ENCODE measurements at places on chromosomes 12 and 14.

DNA sequence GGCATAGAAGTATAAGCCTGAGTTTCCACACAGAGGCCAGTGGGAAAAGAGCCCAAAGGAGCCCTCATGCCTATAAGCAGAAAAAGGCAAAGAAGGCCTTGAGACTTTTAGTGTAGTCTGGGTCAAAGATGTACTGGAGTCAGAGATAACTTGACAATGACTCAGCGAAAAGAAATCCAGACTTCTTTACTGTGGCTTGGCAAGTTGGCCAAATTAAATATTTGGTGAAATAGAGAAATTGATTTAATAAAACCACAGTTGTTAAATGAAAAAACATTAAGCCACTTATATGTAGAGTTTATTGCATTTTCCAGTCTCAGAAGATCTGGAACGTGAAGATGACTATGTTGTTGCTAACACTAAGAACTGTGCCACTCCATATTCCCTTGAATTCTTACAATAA, 105.1 kb downstream of the TMTC3 start:
- H3K36me3 ChIP-seq, result no peaks in the 10 kb centered on the region
- no peak for DNase-seq
- H3K4me3 ChIP-seq, result no peak overlapping the region
- H3K27ac ChIP-seq, result no peak overlapping the region
- H3K27me3 ChIP-seq, result no peaks in the 10 kb centered on the region

- DNase-seq, result no peak
- H3K27me3 ChIP-seq, result no peaks in the 10 kb centered on the region
- H3K36me3 ChIP-seq, result no peaks in the 10 kb centered on the region
- H3K4me3 ChIP-seq, result no peak overlapping the region
Measured at GRCh38 chr12:124893792-124894516, 20.5 kb downstream of the UBC start.

GRCh38 chr12:82804601-82805000, 117.9 kb downstream of the TMTC2 start:
- H3K4me1 ChIP-seq, result no peaks in the 10 kb centered on the region
- H3K27ac ChIP-seq, result no peak overlapping the region
- H3K36me3 ChIP-seq, result no peaks in the 10 kb centered on the region
- no peak overlapping the region for H3K4me3 ChIP-seq

DNA sequence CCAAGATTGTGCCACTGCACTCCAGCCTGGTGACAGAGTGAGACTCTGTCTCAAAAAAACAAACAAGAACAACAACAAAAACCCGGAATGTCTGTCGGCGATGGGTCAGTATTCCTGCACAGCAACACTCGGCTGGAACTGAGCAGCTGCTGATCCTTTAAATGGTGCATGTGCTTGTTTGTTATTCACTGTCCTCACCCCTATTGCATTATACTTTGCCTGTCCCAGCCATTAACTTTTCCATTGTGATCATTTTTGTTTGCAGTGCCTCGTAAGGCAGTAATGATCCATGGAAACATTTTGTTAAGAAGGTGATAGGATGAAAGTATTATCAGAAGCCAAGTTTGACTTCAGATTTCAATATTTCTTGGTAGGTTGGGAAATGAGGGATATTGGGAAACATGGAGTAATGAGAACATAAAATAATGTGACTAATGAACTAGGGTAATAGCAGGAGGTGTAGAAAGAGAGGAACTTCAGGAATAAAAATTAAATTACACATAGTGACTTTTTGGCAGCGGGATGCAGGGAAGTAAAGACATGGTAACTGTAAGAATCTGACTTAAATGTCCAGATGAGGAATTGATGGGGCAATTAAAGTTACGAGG, 6.1 kb downstream of the ACSS3 start:
- no peak overlapping the region for H3K27ac ChIP-seq
- DNase-seq, result no peak
- no peak overlapping the region for H3K4me3 ChIP-seq

- no peak overlapping the region for H3K4me3 ChIP-seq
- H3K27me3 ChIP-seq, result no peaks in the 10 kb centered on the region
- DNase-seq, result no peak
- no peak overlapping the region for H3K27ac ChIP-seq
- no peaks in the 10 kb centered on the region for H3K4me1 ChIP-seq
Measured at GRCh38 chr12:91140026-91140931, 29.0 kb upstream of the LUM start.

GRCh38 chr14:22977684-22978486, 4.5 kb downstream of the AJUBA start:
- H3K4me3 ChIP-seq, result no peak overlapping the region
- no peak overlapping the region for H3K27ac ChIP-seq
- H3K27me3 ChIP-seq, result peaks cover 8% of the 10 kb centered on the region

DNA sequence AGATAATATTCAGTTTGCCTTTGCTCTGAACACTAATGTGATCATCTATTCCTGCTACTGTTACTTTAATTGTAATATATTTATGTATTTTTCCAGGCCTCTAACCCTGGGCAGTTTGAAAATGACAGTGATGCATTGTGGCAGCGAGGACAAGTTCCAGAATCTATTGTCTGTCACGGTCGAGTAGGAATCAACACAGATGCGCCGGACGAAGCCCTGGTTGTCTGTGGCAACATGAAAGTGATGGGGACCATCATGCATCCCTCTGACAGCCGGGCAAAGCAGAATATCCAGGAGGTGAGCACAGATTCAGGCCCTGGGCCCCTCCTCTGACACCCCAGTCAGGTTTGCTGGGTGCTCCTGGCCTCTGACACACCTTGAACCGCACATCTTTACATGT, 78.5 kb downstream of the MYRFL start:
- peaks cover 4% of the 10 kb centered on the region for H3K4me1 ChIP-seq
- no peak for DNase-seq
- no peaks in the 10 kb centered on the region for H3K36me3 ChIP-seq
- H3K27me3 ChIP-seq, result no peaks in the 10 kb centered on the region
- no peak overlapping the region for H3K4me3 ChIP-seq
- no peak overlapping the region for H3K27ac ChIP-seq

- peaks cover 13% of the 10 kb centered on the region for H3K4me1 ChIP-seq
- H3K27ac ChIP-seq, result no peak overlapping the region
- peak; percentile 16 for DNase-seq
- no peak overlapping the region for H3K4me3 ChIP-seq
Measured at GRCh38 chr12:106276032-106276740, 26.3 kb upstream of the TCP11L2 start.

DNA sequence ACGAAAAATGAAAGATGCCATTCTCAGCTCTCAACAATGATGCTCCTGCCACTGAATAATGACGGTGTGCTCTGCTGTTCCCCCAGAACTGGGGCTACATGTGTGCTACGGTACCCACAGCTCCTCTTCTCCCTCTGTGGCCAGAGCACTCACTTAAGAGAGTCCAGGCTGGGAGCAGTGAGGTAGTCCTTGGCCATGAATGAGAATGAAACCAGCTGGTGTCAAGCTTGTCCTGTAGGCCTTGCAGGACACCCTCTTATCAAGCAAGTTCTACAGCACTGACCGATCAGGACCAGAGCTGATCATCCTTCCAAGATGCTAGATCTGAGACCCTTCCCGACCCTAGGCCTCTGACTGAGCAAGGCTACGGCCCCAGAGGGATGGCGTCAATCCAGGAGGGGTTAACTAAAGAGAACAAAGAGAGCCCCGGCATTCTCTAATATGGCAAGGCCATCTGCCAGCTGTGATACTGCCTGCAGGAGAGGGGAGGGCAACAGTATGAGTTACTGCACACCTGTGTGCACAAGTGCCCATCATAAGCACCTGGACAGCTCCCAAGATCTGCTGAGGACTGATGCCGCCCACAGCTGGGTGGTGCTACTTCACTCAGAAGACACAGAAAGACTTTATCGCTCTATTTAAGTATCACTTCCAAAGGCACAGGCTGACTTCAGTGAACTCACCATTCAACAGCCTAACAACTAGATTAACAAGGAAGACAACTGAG, 30.5 kb downstream of the APPL2 start:
- DNase-seq, result no peak
- H3K4me3 ChIP-seq, result no peak overlapping the region
- no peaks in the 10 kb centered on the region for H3K36me3 ChIP-seq

- H3K36me3 ChIP-seq, result no peaks in the 10 kb centered on the region
- no peaks in the 10 kb centered on the region for H3K27me3 ChIP-seq
- H3K27ac ChIP-seq, result no peak overlapping the region
- no peak overlapping the region for H3K4me3 ChIP-seq
- H3K4me1 ChIP-seq, result peaks cover 20% of the 10 kb centered on the region
- no peak for DNase-seq
Measured at GRCh38 chr14:91231446-91231845, 13.1 kb downstream of the GPR68 start.

DNA sequence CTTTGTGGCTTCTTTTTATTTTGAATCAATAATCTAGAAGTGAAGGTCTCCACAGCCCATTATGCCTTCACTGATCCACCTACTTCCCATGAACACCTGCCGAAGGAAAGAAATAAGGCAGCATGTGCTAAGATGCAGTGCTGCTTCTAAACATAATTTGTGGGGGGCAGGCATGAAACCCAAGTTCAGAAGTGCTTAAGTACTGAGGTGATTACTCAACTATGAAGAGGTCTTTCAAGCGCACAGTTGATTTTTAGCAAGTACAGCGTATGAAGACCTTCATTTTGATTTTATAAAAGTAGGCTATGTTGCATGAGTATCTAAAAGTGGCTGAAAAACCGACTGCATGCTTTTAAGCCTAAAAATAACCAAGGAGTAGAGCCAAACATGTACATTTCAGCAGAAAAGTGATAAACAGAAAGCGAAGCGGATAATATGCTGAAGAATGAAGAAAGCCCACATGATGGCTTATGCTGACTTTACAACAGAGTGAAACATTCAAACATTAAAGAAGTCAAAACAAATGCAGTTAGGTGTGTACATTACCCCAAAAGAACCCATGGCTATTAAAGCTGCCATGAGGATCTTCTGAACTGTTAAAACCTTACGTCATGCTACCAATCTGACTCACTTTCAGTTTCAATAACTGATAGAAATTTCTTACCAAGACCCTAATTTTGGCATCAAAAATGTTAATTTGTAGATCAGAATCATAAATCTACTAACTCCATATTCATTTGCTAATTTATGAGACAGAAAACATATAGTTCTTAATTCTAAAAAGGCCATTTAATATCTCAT, 29.3 kb downstream of the KICS2 start:
- H3K36me3 ChIP-seq, result 0 out of 2 replicates have a peak, but pooled peaks cover 4% of the 10 kb centered on the region
- no peak for DNase-seq
- no peak overlapping the region for H3K27ac ChIP-seq
- H3K27me3 ChIP-seq, result no peaks in the 10 kb centered on the region
- H3K4me3 ChIP-seq, result no peak overlapping the region

- no peak for DNase-seq
- H3K4me3 ChIP-seq, result no peak overlapping the region
- no peaks in the 10 kb centered on the region for H3K27me3 ChIP-seq
Measured at GRCh38 chr14:80298491-80299017, 87.2 kb upstream of the DIO2 start.

DNA sequence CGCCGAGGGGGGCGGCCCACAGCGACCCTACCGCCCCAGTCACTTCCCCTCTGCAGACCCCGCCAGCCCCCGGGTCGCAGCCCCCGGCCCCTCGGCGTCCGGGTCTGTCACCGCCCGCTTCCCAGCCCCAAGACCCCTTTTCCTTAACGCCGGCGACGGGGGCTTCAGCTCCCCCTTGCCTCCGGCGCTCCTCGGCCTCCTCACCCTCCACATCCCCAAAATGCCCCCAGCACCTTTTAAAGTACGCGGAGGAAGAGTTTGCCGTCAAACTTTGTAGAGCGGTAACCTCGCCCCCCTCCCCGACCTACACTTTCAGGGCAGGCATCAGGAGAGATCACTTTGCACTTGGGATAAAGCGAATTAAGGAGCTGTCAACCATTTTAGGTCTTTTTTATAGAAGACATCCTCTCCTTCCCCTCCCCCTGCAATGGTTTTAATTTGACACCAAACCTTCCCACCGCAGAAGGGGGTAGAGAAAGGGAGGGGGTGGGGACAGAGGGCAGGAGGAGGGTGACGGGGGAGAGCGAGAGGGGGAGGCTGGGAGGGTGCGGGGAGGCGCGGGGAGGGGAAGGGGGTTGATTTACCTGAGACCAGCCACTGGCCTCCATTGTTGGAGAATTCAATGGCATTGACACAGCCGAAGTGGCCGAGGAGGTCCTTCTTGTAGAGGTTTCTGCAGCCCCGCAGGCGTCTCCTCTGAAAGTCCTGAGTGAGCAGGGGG, 578 bp downstream of the DCAF5 start:
- H3K4me1 ChIP-seq, result no peaks in the 10 kb centered on the region
- peak overlapping the region; percentile 47 for H3K27ac ChIP-seq
- DNase-seq, result peak; percentile 28
- no peaks in the 10 kb centered on the region for H3K36me3 ChIP-seq
- peak overlapping the region; percentile 74 for H3K4me3 ChIP-seq

GRCh38 chr12:119372540-119372939, 38.0 kb downstream of the CCDC60 start:
- H3K27me3 ChIP-seq, result no peaks in the 10 kb centered on the region
- DNase-seq, result no peak
- no peaks in the 10 kb centered on the region for H3K36me3 ChIP-seq
- no peaks in the 10 kb centered on the region for H3K4me1 ChIP-seq
- H3K4me3 ChIP-seq, result no peak overlapping the region
- no peak overlapping the region for H3K27ac ChIP-seq

DNA sequence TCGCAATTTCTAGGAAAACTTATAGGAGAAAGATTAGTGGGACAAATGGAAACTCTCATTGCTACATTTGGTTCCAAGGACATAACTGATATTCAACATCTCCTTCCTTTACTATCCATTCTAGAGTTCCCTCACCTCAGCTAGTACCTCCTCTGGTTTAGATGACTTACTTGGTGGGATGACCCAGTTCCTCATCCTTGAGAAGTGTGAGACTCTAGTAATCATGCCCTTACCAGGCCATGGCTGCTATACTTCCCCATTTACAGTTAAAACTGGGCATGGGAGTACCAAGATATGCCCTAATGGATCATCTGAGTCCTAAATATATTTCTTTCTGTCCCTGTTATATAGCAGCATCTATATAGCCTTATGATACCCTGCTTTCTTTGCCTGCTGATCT, 58.1 kb downstream of the IFT81 start:
- no peak overlapping the region for H3K27ac ChIP-seq
- H3K36me3 ChIP-seq, result no peaks in the 10 kb centered on the region
- no peaks in the 10 kb centered on the region for H3K27me3 ChIP-seq
- DNase-seq, result no peak

DNA sequence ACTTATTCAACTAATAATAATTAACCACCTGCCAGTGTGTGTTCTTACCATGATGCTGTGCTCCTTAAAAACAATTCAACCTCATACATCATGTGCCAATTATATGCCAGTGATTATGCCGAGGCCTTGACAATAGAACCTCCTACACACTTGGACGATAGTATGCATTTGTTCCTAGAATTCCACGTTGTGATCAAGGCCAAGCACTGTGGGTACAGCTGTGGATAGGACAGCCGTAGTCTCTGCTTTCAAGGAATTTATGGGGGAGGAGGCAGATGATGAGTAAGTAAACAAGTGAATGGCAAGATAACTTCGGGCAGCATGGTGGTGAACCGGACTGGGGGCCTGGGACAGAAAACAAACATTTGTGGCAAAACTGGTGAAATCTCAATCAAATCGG, 18.0 kb upstream of the MYO1H start:
- no peak for DNase-seq
- H3K27me3 ChIP-seq, result no peaks in the 10 kb centered on the region
- H3K4me3 ChIP-seq, result no peak overlapping the region
- no peaks in the 10 kb centered on the region for H3K4me1 ChIP-seq
- no peaks in the 10 kb centered on the region for H3K36me3 ChIP-seq
- no peak overlapping the region for H3K27ac ChIP-seq

GRCh38 chr12:127149226-127149964, 1117.6 kb upstream of the TMEM132C start:
- no peak for DNase-seq
- H3K36me3 ChIP-seq, result no peaks in the 10 kb centered on the region
- H3K27me3 ChIP-seq, result no peaks in the 10 kb centered on the region
- no peaks in the 10 kb centered on the region for H3K4me1 ChIP-seq
- no peak overlapping the region for H3K27ac ChIP-seq

GRCh38 chr14:71473843-71474242, 458.4 kb upstream of the RGS6 start:
- no peak overlapping the region for H3K27ac ChIP-seq
- H3K4me3 ChIP-seq, result no peak overlapping the region
- no peaks in the 10 kb centered on the region for H3K4me1 ChIP-seq
- no peaks in the 10 kb centered on the region for H3K27me3 ChIP-seq
- no peaks in the 10 kb centered on the region for H3K36me3 ChIP-seq

All from MM.1S (cell line).